HT-29 (cell line): ENCODE measurements at places on chromosomes 7 and 10.

GRCh38 chr10:52213321-52213752 lies 100.7 kb upstream of the DKK1 start:
- DNase-seq: peak; percentile 29

GRCh38 chr10:52357971-52358370 lies 43.9 kb downstream of the DKK1 start:
- no peak for DNase-seq

DNA sequence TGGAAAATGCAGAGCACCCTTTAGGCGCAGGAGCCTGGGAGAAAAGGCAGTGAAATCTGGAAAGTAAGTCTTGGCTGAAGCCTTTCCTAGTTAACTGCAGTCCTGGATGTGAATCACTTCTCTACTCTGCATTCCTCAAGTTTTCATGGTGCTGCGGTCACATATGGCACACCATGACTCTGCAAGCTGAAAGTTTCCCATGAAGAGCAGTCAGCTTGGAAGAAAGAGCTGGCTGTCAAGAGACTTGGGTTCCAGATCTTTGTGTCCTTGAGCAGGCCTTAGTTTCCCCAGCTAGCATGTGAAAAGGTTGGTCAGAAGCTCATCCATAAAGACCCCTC lies 548.3 kb downstream of the SORCS3 start:
- DNase-seq: no peak

DNA sequence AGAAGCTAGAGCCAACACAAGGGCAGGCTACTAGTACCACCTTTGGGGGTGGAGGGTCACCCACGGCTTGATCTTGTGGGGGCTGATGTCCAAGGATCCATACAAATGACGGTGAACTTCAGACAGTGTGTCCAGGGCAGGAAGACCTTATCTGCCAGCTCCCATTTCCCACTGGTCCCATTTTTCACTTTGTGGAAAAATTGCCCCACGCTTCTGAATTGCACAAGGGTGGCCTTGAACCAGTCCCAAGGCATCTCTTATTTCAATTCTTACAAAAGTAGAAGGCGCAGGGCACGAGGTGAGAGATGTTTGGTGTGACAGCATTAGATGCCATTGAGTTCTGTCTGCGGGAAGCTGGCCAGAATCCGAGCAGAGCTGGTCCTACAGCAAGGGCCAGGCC lies 252.7 kb upstream of the CELF2 start:
- no peak for DNase-seq

DNA sequence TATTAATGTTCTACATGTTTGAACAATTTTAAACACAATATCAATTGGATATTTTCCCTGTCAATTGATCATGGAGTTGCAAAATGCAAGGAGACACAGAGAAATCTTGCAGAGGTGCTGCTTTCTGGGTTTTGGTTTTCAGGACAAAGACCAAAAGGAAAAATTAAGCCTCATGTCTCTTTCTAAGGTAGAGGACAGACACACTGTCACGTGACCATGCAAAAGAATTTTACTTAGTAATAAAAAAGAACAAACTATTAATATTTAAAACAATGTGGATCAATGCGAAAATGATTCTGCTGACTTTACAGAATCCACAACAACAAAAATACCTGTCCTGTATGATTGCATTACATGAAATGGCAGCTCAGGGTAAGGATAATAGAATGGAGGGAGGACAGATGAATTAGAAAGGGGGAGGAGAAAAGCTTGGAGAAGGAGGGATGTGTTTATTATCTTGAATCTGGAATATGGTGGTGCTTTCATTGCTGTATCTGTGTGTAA lies 493.7 kb upstream of the NUPR2 start:
- DNase-seq: no peak

DNA sequence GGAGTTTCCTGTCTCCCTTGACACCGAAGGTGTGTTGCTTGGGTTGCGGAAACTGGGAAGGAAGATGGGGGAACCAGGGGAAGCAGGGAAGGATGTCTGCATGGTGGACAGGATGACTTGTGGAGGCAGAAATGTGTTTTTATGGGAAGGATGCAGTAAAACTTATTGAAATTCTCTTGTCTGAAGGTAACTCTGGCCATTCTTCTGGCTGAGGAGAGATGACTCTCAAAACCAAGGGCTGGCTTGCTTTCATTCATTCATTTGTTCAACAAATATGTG lies 1.5 kb downstream of the UBTD1 start:
- no peak for DNase-seq

DNA sequence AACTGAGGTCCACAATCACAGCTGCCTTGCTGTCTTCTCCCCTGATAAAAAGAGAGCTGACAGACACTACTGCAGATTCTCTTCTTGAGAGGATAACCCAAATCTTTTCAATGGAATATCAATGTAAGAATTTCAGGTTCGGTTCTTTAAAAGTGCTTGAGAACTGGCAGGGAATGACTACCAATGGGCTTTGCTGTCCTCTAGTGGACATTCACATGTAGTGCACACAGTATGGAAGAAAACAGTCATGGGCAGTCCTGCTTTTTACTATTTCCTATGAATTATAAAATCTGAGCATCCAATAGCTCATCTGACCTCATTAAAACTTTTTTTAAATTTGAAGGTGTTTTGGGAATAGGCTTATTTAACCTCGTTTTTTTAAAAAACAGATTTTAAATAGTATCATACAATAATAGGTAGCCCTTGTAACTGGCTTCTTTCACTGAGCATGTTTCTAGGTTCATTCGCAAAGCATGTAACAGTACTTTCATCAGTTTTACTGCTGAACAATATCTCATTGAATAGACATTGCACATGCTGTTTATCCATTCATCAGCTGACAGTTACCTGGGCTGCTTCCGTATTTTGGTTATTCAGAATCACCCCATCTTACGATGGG lies 18.3 kb downstream of the FZD9 start:
- peak; percentile 85 for DNase-seq

DNA sequence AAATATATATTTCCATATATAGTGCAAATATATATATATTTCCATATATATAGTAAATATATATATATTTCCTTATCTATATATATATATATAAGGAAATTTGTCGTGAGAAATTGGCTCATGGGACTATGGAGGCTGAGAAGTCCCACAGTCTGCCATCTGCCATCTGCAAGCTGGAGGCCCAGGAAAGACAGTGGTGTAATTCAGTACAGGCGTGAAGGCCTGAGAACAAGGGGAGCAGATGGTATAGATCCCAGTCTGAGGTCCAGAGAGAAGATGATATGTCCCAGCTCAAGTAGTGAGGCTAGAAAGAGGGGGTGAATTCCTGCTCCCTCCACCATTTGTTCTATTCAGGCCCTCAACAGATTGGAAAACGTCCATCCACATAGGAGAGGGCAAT lies 78.9 kb downstream of the MTPN start:
- no peak for DNase-seq

DNA sequence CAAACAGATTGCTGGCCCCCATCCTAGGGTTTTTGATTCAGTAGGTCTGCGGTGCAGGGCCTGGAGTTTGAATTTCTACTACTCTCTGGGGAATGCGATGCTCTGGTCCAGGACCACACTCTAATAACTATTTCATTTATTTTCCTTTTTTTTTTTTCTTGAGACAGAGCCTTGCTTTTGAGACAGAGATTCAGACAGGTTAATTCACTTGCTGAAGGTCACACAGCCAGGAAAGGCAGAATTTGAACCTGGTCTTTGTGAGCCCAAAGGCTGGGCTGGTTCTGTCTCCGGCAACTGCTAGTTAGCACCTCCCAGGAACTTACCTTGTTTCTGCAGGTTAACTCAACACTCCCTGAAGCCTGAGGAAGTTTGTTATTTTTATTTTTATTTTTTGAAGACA lies 11.5 kb downstream of the SPACDR start:
- no peak for DNase-seq

DNA sequence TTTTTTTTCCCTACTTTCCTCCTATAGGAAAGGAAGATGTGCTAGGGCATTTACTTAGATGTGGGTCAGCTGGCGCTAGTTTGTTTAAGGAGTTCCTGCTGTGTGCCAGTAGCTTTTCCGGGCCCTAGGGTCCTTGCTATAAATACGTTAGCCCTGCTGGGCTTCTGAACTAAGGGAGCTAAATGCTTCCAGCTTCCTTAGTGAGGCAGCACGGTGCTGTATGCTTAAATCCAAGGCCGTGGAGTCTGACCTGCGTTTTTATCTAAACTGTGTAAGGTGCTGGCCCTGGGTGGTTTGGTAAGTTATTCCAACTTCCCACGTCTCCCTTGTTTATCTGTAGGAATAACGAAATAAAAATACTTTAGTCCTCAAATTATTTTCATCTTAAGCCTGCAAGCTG lies 594 bp downstream of the TDRD1 start:
- no peak for DNase-seq
